Stimulated activated CD8-positive, alpha-beta memory T cell treated with anti-CD3 and anti-CD28 coated beads, Interleukin-12 subunit alpha, Interleukin-12 subunit beta, amount 100 ng/mL, for 1 hour (primary cell): ENCODE measurements at places on chromosomes 6 and 20.

DNA sequence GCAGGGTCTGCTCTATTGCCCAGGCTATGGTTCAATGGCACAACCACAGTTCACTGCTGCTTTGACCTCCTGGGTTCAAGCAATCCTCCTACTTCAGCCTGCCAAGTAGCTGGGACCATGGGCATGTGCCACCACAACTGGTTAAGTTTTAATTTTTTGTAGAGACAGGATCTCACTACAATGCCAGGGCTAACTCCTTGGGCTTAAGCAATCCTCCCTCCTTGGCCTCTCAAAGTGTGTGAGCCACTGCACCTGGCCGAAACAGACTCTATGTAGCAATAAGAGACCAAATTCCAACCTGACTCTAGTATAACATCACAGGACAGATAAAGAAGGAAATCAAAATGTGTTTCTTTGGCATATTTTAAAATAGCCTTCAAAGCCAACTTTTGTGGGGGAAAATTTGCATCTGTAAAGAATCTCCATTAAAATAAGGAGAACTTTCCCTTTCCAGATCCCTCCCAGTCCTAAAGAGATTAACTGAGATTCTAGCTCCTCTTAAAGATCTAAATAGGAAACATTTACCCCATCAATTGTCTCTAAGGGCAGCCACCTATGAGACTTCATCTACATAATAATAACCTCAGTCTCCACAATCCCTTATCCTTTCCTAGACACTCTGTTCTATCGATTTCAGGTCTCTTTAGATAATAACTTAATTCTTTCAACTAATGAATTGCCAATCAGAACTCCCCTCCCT lies 94.7 kb upstream of the PLCB4 start:
- no peak for DNase-seq

DNA sequence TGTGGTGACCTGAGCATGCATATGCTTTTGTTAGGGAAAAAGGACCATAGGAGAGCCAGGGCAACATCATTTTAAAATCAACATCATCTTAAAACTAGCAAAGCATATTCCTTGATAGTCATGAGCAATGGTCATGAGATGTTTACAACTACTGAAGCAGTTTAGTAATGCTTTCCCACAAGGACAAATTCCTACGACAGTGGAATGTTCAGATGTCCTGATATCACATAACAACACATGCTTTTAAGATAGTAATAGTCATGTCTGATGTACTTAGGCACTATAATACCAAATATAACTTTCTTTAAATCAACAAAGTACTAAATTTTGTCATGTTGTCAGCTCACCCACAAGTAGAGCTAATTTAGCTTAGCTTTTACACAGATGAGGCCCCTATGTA lies 370.3 kb downstream of the HTR1B start:
- DNase-seq: no peak

- DNase-seq: no peak
These were observed 50.7 kb downstream of the NOX3 start for GRCh38 chr6:155404937-155405336.

DNA sequence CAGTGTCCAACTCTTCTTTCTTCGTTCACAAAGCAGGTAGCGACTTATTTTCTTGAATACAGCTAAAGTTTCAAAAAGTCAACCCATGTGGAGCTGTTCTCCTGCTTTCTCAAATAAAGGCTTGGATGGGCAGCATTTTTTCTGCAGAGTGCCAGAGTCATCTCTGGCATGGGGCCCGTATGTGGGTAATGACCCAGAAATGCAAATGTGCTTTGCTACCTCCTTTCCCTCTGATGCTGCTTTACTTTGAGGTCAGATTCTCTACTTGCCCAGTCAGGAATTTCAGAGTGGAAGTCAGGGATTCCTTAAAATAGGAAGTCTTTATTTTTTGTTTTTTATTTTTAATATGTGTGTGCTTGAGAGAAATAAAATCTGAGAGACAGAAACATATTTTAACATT lies 4.9 kb downstream of the NKAIN2 start:
- no peak for DNase-seq

- DNase-seq: no peak
These were observed 32.4 kb downstream of the AAR2 start for GRCh38 chr20:36268440-36269342.

GRCh38 chr6:17980329-17980728 lies 7.1 kb downstream of the KIF13A start:
- DNase-seq: no peak
